Iris pigment epithelial cell (primary cell): ENCODE measurements at places on chromosomes 13 and 19.

- no peak for DNase-seq
These were observed 4.2 kb downstream of the PRR12 start for GRCh38 chr19:49594993-49595818.

DNA sequence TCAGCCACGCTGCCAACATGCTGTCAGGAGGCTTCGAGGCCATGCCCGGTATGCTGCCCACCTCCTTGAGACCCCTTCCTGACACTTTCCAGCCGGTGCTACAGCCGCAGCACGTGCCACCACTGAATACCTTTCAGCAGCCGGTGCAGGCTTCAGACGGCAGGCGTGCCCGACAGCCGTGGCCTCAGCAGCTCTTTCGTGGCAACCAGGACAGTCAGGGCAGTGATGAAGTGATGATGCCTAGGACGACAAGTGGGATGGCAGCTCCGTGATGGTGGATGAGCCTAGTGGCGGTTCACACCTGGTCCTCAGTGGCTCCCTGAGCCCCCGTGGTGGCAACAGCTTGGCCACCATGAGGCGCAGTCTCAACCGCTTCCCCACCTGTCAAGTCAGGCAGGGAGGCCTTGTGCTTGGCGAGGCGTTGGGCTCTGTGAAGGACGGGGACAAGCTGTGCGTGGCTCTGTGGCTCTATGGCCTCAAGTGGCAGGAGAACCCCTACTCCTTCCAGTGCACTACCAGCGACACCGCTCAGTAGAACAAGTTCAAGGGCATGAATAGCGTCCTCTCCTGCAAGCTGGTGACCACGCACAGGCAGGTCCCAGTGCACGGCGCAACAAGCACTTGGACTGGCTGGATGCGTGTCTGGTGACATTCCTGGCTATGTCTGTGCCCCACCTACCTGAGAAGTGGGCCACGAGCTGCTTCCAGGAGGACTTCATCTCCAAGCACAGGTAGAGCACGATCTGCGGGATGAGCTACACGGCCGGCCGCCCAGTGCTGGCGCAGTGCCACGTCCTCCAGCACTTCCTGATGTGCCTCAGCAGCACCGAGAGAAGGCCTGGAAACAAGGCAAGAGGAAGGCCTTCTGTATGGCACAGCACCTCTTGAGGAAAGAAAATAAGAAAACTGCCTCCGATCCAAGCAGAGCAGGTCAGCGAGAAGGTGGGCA lies 18.2 kb upstream of the ZNF14 start:
- DNase-seq: no peak

DNA sequence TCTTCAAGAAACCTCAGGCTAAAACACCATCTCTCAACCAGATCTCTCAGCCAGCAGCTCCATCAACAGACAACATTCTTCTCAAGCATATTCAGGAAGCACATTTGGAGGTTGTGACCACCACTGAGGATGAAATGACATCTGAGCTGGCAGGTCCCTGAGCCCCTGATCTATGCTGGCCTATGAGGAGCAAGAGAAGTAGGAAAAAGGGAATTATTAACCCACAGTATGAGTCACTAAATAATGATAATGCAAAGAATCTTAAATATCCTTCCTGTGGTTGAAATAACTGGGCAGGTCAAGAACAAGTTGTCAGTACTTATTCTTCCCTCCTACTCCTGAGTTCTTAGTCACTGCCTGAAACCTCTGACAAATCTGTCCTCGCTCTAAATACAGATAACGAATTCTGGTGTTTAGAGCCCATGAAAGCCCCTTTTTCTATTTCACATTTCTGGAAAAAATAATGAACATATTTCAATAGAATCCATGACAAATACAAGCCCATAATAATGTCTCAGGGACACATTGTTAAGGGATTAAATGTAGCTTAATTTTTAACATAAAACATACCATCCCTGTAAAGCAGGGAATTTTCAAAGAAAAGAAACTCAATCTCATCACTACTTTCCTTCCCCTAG lies 225.8 kb upstream of the IRS2 start:
- peak; percentile 98 for DNase-seq

GRCh38 chr19:15441317-15441716 lies 8.4 kb downstream of the WIZ start:
- no peak for DNase-seq

GRCh38 chr13:40445557-40445990 lies 220.9 kb downstream of the FOXO1 start:
- DNase-seq: peak; percentile 82

DNA sequence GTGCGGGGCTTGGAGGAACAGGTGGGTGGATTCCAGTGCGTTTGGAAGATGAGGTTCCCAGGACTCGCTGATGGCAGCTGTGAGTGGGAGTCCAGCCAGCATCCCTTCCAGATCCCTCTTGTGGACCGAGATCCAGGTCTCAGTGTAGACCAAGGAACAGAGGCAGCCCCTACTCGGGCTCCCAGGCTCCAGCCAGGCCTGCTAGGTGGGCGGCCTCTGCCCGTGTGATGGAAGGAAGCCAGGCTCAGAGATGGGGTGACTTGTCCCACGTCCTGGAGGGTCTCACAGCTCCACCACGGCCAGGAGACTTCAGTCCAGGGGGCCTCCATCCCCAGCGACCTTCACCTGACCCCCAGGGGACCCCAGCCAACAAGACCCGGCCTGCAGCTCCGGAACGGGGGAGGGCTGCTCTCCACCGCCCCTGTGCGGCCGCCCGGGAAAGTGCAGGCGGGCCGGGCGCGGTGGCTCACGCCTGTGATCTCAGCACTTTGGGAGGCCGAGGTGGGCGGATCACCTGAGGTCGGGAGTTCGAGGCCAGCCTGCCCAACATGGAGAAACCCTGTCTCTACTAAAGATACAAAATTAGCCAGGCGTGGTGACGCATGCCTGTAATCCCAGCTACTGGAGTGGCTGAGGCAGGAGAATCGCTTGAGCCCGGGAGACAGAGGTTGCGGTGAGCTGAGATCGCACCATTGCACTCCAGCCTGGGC lies 729 bp upstream of the MADCAM1 start:
- DNase-seq: no peak

- no peak for DNase-seq
These were observed 7.2 kb downstream of the DAPK3 start for GRCh38 chr19:3963458-3964255.

DNA sequence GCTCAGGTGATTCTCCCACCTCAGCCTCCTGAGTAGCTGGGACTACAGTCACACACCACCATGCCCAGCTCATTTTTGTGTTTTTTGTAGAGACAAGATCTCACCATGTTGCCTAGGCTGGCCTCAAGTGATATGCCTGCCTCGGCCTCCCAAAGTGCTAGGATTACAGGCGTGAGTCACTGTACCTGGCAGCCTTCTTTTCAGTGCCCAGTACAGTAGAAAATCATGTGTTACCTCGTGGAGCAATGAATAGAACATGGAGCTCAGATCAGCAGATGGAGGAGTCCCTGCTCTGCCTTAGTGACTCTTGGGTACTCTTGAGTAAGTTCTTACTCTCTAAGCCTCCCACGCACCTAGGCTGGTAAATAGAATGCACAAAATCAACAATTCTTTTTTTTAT lies 44.7 kb downstream of the THSD1 start:
- DNase-seq: no peak

DNA sequence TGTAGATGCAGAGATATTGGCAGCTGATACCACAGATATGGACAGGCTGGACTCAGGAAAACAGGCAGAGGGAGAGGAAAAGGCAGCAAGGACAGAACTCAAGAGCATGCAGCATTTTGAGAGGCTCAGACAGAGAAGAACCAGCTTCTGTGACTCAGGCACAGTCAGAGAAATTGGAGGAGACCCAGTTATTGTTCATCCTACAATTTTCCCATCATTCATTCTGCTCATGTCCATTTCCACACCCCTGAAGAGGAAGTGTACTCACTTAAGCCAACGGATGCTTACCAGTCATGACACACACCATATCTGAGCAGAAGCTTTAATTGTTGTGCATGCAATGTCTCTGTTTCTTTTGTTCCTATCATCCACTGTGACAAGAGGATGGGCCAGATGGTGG lies 359.8 kb upstream of the HTR2A start:
- DNase-seq: peak; percentile 41

GRCh38 chr13:50715402-50716146 lies 127.9 kb downstream of the DLEU7 start:
- DNase-seq: no peak

DNA sequence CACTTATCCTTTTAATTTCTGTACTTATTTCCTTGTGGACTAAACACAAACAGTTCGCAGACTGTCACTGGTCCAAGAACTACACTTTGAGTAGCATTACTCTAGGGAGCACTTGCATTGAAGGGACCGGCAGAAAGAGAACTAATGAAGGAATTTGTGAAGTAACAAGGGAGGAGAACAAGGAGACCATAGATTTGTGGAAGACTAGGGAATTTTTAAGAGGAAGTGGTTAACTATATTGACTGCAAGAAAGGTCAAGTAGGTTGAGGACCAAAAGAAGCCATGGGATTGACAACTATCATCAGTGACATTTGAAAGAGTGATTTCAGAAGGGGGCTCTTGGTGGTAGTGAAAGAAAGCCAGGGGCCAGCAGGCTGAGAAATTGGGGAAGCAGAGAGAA lies 4.0 kb upstream of the RB1 start:
- DNase-seq: no peak

GRCh38 chr13:32261567-32261966 lies 53.6 kb downstream of the ZAR1L start:
- DNase-seq: peak; percentile 96

- peak; percentile 62 for DNase-seq
These were observed 545.8 kb downstream of the LIG4 start for GRCh38 chr13:107669391-107669993.

DNA sequence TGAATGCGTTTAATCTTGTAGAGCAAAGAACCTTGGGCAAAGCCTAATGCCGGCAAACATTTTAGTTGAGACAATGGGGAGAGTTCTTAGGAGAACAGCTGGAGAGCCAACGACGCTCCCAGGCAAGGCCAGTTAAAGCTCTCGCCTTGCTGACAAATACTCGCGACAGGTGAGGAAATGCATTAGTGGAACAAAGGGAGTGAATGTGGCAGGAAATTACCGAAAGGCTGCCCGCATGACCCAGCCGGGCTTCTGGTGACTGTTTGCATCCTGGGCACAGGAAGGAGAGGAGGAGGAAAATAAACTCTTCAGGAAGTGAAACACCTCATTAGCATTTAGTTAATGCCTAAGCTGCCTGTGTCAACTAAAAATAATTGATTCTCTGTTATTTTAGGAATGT lies 74.6 kb downstream of the SHISA2 start:
- no peak for DNase-seq

- DNase-seq: peak; percentile 100
These were observed at the start of gene ZNF132 for GRCh38 chr19:58439576-58440554. ZNF132 (minus strand) TSS chr19:58440153; CDS start chr19:58439821, 332 bp downstream.

DNA sequence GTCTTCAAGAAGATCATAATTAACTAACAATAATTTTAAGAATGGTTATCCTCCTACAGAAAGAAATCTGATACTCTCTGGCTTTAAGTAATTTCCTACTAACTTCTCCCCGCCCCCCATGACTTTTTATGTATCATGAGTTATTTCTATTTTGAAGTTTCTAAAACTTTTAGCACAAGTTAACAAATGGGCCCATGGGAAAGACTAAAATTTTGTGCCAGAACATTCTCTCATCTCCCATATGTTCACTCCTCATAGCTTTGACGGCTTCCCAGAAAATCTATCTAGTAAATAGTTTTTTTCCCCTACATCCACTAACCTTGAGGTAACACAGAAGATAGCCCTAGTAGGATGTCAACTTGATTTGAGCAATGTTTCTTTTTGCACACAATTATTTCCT lies 148.3 kb downstream of the POSTN start:
- no peak for DNase-seq

GRCh38 chr13:108711386-108711785 lies 82.0 kb downstream of the MYO16 start:
- no peak for DNase-seq

DNA sequence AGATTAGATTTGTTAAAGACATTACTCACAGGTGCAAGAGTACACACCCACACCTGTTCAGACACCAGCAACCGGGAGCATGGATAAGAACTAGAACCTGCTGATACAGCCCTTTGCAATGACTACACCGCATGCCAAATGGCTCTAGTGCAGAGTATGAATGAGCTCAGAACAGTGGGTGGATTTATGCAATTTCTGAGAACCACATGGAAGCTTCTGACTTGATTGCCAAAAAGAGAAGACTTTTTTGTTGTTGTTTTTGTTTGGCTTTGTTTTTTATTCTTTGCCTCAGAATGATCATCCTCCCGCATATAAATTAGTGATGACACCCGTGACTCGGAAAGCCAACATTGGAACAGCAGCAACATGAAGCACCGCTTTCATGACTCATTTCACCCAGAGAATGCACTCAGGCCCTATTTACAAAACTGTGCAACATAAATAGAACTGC lies 77.4 kb upstream of the LRCH1 start:
- DNase-seq: peak; percentile 30

DNA sequence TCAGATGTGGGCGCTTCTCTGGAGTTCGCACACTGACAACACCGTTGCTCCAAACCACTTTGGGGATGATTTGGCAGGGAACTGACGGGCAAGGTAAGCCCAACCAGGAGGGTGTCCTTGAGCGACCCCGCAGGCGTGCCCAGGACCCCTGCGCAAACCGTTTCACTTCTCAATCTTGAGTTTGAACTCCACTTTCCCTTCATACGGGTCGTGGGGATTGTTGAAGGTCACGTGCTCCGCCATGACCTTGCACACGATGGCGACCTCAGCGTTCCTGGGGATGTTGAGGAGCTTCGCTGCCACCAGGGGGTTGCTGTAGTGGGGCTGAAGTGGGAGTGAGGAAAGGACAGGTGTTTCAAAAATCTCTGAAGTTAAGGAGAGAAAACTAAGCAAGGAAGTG lies 8.8 kb downstream of the ATP4B start:
- no peak for DNase-seq

GRCh38 chr13:79966059-79966458 lies 374.9 kb downstream of the SPRY2 start:
- peak; percentile 31 for DNase-seq

DNA sequence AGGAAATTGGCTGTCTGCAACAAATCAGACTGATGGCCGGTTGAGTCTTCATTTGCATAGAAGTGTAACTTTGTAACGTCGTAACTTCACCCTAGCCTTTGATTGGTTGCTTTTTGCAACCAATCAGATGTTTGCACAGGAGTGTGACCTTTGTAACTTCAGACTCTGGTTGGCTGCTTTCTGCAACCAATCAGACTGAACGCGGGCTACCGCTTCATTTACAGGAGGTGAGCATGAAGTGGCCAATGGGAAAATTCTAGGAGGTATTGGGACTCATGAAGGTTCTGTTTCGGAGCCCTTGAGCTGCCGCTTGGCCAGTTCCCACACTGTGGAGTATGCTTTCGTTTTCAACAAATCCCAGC lies 441 bp upstream of the ZNF559 start:
- peak; percentile 92 for DNase-seq

GRCh38 chr13:23984546-23984945 lies 87.2 kb upstream of the C1QTNF9B start:
- DNase-seq: no peak

DNA sequence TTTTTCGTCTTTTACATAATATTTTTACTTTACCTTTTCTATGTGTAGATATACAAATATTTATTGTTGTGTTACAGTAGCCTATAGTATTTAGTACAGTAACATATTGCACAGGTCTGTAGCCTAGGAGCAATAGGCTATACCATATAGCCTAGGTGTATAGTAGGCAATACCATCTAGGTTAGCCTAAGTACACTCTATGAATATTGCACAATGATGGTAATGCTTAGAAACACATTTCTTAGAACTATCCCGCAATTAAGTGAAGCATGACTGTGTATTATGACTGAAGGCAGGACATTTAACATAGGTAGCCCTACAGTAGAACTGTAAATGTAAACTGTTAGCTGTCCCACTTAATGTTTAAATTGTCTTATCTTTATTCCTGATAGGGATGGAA lies 964.3 kb downstream of the SLITRK1 start:
- no peak for DNase-seq

- DNase-seq: no peak
These were observed 1258.9 kb downstream of the EFNB2 start for GRCh38 chr13:105276571-105276970.
